ENCODE measurements at places on chromosomes 5 and 9.
A peak's percentile ranks its signal among the peaks of the same experiment; 100 is the strongest.

DNA sequence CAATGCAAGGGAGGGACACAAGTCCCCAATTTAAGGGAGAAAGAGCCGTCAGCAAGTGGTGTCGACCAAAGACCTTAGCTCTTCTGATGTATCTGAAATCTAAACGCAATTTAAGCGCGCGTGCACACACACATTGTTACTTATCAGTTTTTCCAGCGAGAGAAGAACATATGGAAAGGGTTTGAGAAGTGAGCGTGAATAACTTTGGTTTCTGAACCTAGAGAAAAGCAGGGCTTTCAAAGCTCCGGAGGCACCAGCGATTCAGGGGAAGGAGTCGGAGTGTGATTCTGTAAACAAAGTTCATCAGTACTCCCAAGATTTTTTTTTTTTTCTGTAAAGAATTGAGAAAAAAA, 191.8 kb downstream of the MEF2C start:
- no peak for DNase-seq

GRCh38 chr9:126430124-126430523, 103.5 kb downstream of the MVB12B start:
- DNase-seq: no peak

GRCh38 chr5:150153957-150154617, 1.6 kb downstream of the PDGFRB start:
- DNase-seq: no peak

- no peak for DNase-seq
Observed at GRCh38 chr5:153629027-153629895, 138.8 kb downstream of the GRIA1 start.

GRCh38 chr5:135986401-135986800, 31.6 kb upstream of the LECT2 start:
- no peak for DNase-seq

DNA sequence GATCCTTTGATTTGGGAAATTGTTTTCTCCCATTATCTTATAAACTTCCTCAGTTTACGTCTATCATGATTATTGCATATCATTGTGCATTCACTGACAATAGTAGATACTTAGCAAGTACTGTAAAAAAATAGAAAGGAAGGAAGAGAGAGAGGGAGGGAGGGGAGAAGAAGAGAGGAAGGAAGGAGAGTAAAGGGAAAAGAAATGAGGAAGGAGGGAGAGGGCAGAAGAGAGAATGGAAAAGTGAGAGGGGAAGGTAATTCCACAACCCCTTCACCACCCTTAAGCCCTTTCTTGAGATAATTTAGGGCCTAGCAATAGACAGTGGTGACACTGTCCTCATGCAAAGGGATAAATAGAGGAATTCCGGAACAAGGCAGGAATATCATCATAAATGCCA, 64.4 kb downstream of the NFIB start:
- DNase-seq: no peak

- DNase-seq: no peak
Observed at GRCh38 chr9:7536310-7536939, 263.2 kb downstream of the DMAC1 start.

DNA sequence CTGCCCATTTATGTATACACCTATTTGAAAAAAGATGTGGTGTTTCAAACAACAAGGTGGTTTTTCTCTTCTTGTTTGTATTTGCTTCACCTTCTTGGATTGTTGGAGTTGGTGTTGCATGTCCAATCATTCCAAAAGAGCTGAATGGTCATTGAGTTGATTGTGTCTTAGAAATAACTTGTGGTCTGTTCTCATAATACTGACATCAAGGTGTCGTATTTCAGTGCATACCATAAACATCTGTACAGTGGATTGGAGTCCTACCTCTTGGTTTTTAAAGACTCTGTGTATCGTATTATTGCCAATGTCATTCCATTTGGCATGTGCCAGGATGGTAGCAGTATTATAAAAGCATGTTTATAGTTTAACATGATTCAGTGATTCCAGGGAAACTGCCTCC, 73.2 kb downstream of the TRIO start:
- no peak for DNase-seq

- DNase-seq: peak; percentile 22
Observed at GRCh38 chr9:112086627-112087026, 88.5 kb downstream of the SUSD1 start.

- DNase-seq: peak; percentile 49
Observed at GRCh38 chr5:54959673-54960418, 25.5 kb downstream of the ESM1 start.

DNA sequence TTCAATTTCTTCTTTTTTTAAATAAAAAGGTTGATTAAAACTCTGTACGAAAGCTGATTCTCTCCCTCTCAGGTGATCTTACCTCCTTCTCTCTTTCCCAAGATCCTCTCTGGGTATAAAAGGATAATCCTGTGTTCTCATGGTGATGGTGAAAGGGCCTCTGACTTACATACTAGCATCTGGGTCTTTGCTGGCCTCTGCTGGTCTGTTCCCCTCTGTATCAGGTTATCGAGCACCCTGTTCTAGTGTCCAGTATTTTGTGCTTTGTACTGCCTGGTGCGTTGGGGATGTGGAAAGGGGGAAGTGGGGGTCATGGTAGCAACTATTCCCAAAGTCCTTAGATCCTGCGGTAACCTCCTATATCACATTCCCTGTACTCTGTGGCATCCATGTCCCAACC, 328.9 kb downstream of the NR2F1-AS1 start:
- no peak for DNase-seq

Measured in T-helper 2 cell (primary cell).